Foreskin fibroblast (primary cell): ENCODE measurements at places on chromosomes 2 and 18.

DNA sequence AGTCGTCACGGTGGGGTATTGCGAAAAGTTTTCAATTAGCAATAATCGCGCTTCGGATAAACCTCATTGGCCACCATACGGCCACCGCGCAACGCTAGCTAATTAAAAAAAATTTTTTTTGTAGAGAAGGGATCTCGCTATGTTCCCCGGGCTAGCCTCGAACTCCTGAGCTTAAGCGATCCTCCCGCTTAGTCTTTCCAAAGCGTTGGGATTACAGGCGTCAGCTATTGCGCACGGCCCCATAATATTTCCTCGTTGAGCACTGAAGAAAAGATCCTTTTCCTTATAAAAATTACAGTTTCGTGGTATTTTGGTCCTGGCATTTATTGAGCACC is 759 bp upstream of the ACTR1B start:
- no peak for DNase-seq

- peak; percentile 30 for DNase-seq
Measured at GRCh38 chr2:239311132-239312040, 89.4 kb downstream of the HDAC4 start.

- DNase-seq = peak; percentile 79
Measured at GRCh38 chr2:168639441-168639898, 163.0 kb upstream of the NOSTRIN start.

- no peak for DNase-seq
Measured at GRCh38 chr2:84052043-84052442, 407.0 kb downstream of the SUCLG1 start.

GRCh38 chr2:199955007-199955338 is 318 bp downstream of the TYW5 start:
- no peak for DNase-seq

- DNase-seq = no peak
Measured at GRCh38 chr2:240894006-240894405, 1.9 kb downstream of the MAB21L4 start.

DNA sequence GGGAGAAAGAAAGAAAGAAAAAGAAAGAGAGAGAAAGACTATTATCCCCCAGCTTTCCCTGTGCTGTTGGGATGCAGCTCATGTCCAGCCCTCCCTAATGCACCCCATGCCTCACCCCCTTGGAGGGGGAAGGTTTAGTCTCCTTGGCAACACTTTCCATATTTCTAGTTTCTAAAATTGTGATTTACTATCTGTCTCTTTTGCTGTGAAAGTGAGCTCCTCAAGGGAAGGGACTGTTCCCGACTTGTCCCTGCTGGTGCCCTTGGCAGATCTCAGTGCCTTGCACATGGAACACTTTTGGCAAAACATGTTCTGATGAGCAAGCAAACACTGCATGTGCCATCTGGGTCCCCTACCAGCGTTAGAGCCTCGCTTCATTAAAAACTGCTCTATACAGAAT is 11.7 kb upstream of the NAPG start:
- no peak for DNase-seq
